Left ventricle myocardium superior (tissue), 1 donor: ENCODE measurements at places on chromosomes 13 and 19. TPM values are rescaled to one million over a fixed set of nuclear protein-coding genes. Genes with fewer than 3 reads are reported as not detected.

The ZNF836 gene
- 6.6 TPM for total RNA-seq

The DMKN gene
- total RNA-seq: 16.1 TPM

The DCT gene
- total RNA-seq: 0.12 TPM

The ATP4A gene
- not detected for total RNA-seq

The SPRED3 gene
- 0.10 TPM for total RNA-seq

The SACS gene
- total RNA-seq: 7.7 TPM

The SLC10A2 gene
- total RNA-seq: not detected

The PRKACA gene
- 514 TPM for total RNA-seq

The NLRP4 gene
- total RNA-seq: not detected

The SRRM5 gene
- 0.20 TPM for total RNA-seq

The LRRC63 gene
- total RNA-seq: 0.17 TPM

The ZNF66 gene
- total RNA-seq: 1.5 TPM

The TDRD12 gene
- not detected for total RNA-seq

The DOCK6 gene
- 39.6 TPM for total RNA-seq
